ENCODE measurements at places on chromosomes 7 and 10.

- DNase-seq, result no peak
These were observed 23.1 kb downstream of the KIF5B start for GRCh38 chr10:32033171-32033570.

DNA sequence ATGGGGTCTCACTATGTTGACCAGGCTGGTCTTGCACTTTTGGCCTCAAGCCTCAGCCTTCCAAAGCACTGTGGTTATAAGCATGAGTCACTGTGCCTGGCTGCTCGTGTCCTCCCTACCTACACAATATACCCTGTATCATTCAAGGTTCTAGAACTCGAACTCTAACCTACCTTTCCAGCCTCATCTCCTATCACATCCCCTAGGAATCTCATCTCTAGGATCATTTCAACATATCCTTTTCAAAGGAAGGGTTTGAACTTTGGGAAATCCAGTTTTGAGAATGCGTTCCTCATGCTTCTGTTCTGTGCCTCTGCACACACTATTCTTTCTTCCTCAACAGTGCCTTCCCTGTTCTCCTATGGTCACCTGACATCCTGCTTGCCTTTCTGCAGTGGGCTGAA lies 87.8 kb upstream of the RHEB start:
- no peak for DNase-seq

- no peak for DNase-seq
These were observed 267.1 kb downstream of the PRPF18 start for GRCh38 chr10:13853854-13854253.

GRCh38 chr10:47323636-47324296 lies 1.5 kb downstream of the GDF2 start:
- no peak for DNase-seq

GRCh38 chr7:135664046-135664589 lies 1.8 kb downstream of the STMP1 start:
- no peak for DNase-seq

Data from stimulated activated CD4-positive, alpha-beta T cell treated with anti-CD3 and anti-CD28 coated beads, Interleukin-12 subunit alpha, Interleukin-12 subunit beta, amount 100 ng/mL, for 24 hours (primary cell).